ENCODE measurements at places on chromosomes 6 and 20. TPM values are rescaled to one million over a fixed set of nuclear protein-coding genes. Genes with fewer than 3 reads are reported as not detected.

The SOX18 gene
- 0.11 TPM for total RNA-seq

The PEDS1 gene
- total RNA-seq = 29.2 TPM

The MRAP2 gene
- 0.43 TPM for total RNA-seq

The COL9A3 gene
- total RNA-seq = 0.08 TPM

The GMDS gene
- total RNA-seq = 10.0 TPM

The RBM24 gene
- total RNA-seq = 0.13 TPM

The TRAPPC3L gene
- 0.06 TPM for total RNA-seq

The C6orf163 gene
- total RNA-seq = 1.0 TPM

The RSPO4 gene
- 0.32 TPM for total RNA-seq

The RHAG gene
- 0.05 TPM for total RNA-seq

The TCF21 gene
- 0.03 TPM for total RNA-seq

The CDSN gene
- not detected for total RNA-seq

The MAK gene
- not detected for total RNA-seq

The SLC22A2 gene
- total RNA-seq = not detected

The IRAK1BP1 gene
- 1.7 TPM for total RNA-seq

The MUCL3 gene
- not detected for total RNA-seq

The CSNK2B gene
- 272 TPM for total RNA-seq

The VIP gene
- not detected for total RNA-seq

The HLA-DMB gene
- total RNA-seq = 0.16 TPM

The CPNE5 gene
- 1.3 TPM for total RNA-seq

The UNC5CL gene
- total RNA-seq = 0.37 TPM

The CLVS2 gene
- total RNA-seq = not detected

The SEMG1 gene
- not detected for total RNA-seq

All from HT1080 (cell line).